ENCODE measurements at places on chromosomes 7 and 10.
A peak's percentile ranks its signal among the peaks of the same experiment; 100 is the strongest.

- no peak for DNase-seq
Measured at GRCh38 chr7:128755075-128755818, 16.1 kb downstream of the CALU start.

GRCh38 chr7:36614959-36615358 lies 109.3 kb downstream of the AOAH start:
- no peak for DNase-seq

DNA sequence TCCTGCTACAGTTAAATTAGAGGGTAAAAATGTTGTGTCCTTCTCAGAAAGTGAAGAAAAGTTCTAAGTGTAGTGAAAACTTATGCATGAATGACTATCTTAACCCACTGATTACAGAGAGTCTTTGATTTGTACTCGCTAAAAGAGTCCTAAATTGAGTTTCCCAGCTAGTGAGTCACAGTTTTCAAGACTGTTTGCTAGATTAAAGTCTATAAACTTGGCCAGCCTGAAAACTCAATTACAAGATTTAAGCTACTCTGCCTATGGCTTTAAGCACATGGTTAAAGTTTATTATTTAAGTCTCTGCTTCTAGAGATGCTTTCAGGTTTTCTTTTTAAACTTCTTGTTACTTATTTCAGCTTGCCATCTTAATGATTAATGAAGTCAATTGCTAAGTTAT lies 44.4 kb downstream of the MRPS24 start:
- no peak for DNase-seq

DNA sequence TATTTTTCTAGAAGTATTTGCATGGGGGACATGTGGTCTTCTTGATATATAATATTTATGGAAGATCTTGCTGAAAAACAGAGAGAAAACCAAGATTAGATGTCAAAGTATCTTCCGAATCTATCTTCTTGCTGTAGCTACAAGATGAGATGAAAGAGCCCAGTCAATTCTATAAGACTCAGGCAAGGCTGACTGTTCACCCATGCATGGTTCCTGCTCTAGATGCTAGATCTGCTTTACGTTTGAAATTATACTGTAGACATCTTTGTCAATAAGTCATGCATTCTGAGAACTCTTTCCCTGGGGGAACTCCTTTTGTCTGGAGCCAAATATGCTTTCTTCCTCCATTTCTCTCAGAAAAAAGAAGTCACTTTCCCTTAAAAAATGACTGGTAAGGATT lies 1292.0 kb downstream of the XPNPEP1 start:
- DNase-seq, result no peak

- DNase-seq, result no peak
Measured at GRCh38 chr7:51121036-51121790, 195.4 kb downstream of the COBL start.

- peak; percentile 92 for DNase-seq
Measured at GRCh38 chr7:154587792-154588191, 415.1 kb downstream of the PAXIP1 start.

DNA sequence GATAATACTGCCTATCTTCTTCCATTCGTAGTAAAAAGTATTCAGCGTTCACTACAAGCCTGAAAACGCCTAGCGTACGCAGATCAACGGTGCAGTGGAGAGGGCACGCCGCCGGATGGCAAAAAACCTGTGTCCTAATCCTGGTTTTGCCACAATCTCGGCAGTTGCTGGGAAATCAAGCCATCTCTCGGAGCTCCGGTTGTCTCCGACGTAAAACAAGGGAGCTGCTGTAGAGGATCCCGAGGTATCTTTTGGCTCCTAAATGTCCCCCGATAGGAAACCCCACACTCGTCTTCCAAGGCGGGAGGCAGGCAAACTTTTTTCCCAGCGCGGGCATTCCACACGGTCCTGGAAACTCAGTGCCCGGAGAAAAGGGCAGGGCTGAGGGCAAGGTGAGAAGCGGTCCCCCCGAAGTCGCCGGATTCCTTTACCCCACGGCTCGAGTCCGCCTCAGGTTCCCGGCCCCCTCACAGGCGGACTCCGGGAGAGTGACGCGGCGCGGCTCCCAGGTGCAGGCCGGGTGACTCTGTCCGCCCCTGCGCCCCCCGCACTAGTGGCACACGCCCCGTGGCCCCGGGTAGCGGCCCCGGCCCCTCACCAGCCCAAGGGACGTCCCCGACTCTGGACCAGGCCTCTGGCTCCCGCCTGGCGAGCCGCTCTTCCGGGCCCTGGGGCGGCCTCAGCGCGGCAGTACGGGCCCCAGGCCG lies 649 bp downstream of the IDE start:
- no peak for DNase-seq

DNA sequence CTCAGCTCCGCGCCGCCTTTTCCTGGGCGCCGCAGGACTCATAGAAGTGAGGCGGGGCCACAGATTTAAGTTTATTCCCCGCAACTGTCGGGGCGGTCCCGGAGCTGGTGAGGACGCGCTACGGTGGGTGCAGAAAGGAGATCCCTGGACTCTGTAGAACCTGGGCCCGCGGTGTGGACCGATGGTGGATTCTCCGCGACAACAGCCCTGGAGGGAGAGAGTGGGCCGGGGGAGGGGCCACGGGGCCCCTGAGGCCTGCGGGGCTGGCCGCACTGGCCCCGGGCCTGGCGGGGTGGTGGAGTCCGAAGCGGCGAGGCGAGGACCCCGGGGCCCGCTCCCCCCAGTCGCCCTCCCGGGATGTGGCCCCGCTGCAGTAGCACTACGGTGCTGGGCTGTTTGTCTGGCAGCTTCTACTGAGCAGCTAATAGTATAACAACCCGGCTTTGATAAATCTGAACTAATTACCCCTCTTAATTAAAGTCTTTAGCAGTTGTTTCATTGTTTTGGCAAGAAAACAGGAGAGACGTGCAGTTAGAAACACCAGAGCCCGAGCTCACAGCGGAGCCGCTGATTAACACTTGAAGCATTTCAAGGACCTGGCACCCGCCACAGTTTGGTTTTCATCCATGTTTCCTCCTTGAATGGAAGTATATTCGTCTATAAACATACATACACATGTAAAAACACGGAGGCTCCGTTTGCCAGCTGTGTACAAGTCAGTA lies 4.2 kb downstream of the FEZF1 start:
- no peak for DNase-seq

DNA sequence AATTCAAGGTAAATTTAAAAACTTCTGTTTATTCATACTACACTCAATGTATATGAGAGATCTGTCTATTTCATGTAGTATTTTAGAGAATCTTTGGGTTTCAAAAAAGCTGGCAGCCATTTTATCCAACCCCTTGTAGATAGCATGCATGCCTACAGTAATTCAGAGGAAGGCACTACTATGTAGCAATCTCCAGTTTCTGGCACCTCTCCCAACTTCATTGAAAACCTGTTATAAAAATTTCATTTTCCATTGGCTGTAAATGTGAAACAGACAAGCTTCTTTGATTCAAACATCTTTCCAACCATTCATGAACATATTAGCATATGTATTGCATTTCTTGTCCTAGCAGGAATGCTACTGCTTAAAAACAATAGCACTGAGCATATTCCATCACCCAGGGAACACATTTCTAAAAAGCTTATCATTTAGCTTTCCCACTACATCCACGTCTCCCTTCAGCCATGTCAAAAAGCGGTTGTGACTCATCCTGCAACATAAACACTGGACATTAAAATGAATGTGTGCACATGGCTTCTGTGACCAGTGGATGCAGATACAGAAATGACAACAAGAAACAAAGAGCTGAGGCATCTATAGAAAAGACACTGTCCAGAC lies 330.4 kb upstream of the AOAH start:
- no peak for DNase-seq

- DNase-seq, result no peak
Measured at GRCh38 chr7:33596686-33597085, 308.7 kb upstream of the BMPER start.

GRCh38 chr7:16295558-16295957 lies 125.8 kb downstream of the CRPPA start:
- DNase-seq, result no peak

GRCh38 chr7:152674860-152675758 lies 832 bp downstream of the XRCC2 start:
- peak; percentile 34 for DNase-seq

DNA sequence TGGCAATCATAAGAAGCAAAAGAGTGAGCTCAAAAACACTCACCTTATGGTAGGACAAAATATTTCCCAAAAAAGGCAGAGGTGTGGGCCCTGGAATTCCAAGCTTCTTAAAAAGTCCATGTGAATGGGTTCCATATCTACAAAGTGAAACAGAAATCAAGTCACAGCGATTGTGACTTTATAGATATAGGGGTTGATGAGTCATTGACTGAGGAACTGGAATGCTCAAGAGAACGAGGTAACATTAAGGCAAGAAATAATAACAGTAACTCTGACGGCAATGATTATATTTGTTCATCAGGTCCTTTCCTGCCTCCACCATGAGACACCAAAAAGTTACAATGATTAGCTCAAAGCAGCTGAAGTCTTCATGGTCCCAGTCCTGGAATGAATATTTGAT lies 4.0 kb downstream of the CYP3A4 start:
- DNase-seq, result no peak

DNA sequence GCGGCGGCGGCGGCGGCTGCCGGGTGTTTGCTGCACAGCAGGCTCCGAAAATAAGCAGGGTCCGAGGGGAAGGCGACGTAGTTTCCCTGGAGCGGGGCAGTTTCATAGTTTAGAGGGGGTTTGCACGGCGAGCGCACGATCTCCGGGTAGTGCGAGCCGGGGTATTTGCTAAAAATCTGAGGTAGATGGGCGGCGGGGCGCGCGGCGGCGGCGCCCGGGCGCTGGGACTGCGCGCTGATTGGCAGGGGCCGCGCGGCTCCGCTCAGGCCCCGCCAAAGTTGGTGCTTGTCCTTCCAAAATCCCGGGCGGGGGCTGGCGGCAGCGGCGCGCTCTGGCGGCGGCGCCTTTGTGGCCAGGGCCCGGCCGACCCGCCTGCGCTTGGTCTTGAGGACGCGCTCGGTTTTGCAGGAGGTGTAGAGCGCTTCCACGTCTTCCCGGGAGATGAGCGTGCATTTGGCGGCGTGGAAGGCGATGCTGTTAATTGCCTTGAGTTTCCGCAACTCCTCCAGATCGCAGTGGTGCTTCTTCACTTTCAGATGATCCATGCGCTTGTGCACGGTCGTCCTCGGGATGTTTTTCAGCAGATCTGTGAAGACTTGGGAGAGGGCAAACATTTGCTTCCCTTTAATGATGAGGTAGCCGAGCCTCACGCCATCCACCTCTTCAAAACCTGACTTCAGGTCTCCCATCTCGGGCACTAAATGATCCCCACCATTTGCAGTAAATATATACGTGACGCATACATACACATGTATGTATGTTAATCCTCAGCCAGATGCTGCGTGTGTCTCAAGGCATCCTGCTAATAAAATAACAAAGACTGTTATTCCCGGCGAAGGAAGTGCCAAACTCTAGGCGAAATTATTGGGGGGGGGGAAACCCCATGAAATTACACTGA lies 8.1 kb downstream of the SKIDA1 start:
- no peak for DNase-seq

- DNase-seq, result no peak
Measured at GRCh38 chr7:435630-436366, 83.8 kb downstream of the PDGFA start.

DNA sequence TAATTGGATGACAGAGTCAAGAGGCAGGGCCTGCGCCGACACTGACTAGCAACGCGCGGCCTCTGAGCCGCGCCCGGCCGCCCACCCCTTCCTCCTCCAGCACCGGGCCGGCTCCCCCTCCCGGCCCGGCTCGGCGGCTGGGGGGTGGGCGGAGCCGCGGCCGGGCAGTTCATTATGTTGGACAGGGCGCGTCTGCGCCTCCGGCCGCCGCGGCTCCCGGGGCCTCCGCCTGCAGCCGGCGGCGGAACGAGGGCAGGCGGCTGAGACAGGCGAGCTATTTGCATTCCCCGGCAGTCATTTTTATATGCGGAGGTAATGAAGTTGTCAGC lies 106.7 kb downstream of the SNX10 start:
- DNase-seq, result peak; percentile 58

DNA sequence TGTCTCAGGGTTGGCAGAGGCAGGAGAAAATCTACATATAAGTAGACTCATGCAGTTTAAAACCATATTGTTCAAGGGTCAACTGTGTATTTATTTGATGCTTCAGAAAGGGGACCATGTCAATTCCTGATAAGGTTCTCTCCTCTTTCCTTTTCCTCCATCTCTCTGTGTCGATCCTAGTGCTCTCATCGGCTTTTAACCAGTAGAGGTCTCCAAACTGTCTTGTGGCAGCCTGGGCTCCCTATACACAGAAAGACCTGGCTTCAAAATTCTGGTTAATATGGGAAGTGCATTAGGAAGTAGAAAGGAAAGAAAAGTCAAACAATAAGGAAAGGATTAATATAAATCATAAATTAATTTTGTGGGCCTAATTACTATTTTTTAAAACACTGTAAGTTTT lies 304.4 kb upstream of the C7orf33 start:
- DNase-seq, result peak; percentile 14

GRCh38 chr7:32536585-32536984 lies 41.3 kb downstream of the AVL9 start:
- DNase-seq, result no peak

DNA sequence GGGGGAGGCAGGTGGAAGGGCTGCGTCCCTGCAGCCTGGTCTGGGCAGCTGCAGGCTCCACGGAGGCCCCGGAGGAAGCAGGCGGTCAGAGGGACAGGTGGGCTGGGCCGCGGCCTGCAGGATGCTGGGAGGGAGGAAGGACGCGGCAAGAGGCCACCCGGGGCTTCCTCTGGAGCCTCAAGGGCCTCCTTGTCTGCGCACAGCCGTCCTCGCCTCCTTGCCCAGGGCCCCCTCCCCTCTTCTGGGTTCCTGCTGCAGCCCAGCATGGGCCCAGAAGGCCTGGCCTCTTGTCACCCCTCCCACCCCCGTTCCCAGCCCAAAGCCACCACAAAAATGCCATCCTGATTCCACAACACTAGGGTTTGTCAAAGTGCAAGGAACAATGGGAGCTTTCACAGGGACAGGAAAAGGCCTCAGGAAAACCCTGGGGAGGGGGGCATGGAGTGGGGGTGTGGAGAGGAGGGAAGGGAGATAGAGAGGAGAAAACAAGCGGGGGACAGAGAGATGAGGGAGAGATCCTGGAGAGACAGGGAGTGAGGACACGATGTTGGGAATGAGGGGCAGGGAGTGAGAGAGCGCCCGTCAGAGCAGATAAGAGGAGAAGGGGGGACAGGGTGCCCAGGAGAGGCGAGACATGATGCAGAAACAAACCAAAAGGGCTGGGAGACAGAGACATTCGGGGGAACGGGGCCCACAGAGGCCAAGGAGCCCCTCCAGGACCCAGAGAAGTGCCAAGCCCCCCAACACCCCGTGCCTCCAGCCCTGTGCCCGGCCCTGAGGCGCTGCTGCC lies 41.8 kb downstream of the ZCCHC24 start:
- no peak for DNase-seq

GRCh38 chr10:10951675-10952074 lies 66.0 kb upstream of the CELF2 start:
- DNase-seq, result no peak

DNA sequence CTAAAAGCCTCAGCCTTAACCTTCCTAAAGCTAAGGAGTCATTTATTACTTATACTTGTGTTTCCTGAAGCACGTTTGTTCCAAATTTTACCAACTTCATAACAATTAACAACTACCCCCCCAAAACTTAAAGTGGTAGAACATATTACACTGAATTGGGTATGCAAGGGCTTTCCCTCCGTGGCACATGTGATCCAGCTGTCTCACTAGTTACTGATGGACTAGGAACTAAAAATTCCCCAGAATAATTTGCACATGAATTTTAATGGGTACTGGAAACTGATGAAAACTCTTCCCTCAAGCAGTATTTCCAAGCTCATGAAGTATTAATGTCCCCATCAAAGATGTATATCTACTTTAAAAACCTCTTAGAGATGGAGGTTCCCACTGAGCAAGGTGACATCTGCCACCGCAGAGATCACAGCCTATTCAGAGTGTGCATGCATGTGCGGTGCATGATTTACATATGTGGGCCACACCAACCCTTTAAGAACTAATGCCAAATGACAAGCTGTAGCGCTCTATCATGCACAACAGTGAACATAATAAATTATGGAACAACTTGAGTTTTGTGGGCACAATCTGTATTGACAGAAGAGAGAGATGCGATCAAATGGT lies 139.9 kb upstream of the ADCY1 start:
- no peak for DNase-seq

Measured in NCI-H1436 (cell line).